Stimulated activated CD4-positive, alpha-beta T cell treated with anti-CD3 and anti-CD28 coated beads, Interleukin-1b, Interleukin-23, amount 100 ng/mL, for 24 hours (primary cell): ENCODE measurements at places on chromosomes 11 and 22.

- no peak for DNase-seq
Measured at GRCh38 chr22:36938028-36938425, 24.6 kb downstream of the CSF2RB start.

DNA sequence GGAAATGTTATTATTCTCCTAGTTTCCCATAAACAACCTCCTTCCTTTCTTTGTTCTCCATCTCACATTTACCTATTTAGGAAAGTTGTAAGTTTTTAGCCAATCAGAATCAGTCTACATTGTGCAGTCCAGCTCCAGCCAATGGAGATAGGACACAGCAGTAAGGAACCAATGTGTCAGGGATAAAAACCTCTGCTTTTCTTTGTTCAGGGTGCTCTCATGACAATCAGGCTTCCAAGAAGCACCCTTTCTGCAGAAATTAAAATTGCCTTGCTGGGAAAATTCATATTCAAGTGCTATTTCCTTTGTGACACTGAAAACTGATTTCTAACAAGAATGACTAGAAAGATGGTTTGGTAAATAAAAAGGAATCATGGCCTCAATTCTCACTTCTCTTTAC is 14.6 kb downstream of the SCGB2A1 start:
- no peak for DNase-seq

GRCh38 chr11:69950120-69950519 is 128.0 kb upstream of the ANO1 start:
- DNase-seq = peak; percentile 12

DNA sequence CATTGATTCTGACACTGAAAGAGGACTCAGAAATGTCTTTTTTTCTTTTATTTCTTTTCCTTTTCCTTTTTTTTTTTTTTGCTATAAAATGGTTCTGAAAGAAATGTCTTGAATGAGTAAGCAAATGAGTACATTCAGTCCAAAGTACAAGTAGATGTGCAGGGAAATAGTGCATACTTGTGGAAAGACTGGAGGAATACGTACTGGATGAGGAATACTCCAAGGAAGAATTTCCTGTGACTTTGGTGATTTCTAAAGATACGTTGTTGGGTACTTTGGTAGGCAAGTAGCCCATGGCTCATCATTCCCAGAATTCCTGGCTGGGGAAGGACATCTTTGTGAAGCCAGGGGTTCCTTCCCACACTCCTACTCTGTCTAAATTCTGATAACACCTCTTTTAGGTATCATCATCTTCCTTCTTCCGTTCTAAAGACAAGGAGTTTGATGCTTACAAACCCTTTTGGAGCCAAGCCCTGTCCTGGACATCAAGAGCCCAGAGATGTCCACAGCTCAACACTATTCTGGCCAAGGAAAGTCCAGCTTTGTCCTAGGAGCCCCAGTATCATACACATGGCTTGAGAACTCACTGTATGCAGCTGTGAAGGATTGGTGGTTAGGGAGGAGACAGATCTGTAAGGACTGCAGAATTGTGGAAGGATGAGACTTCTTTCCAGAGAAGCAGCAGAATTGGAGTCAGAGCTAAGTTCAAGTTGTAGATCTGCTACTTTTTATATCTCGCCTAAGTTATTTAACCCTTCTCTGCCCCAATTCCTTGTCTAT is 4.8 kb upstream of the NUP98 start:
- DNase-seq = no peak
